ENCODE measurements at places on chromosomes 2 and 18.

DNA sequence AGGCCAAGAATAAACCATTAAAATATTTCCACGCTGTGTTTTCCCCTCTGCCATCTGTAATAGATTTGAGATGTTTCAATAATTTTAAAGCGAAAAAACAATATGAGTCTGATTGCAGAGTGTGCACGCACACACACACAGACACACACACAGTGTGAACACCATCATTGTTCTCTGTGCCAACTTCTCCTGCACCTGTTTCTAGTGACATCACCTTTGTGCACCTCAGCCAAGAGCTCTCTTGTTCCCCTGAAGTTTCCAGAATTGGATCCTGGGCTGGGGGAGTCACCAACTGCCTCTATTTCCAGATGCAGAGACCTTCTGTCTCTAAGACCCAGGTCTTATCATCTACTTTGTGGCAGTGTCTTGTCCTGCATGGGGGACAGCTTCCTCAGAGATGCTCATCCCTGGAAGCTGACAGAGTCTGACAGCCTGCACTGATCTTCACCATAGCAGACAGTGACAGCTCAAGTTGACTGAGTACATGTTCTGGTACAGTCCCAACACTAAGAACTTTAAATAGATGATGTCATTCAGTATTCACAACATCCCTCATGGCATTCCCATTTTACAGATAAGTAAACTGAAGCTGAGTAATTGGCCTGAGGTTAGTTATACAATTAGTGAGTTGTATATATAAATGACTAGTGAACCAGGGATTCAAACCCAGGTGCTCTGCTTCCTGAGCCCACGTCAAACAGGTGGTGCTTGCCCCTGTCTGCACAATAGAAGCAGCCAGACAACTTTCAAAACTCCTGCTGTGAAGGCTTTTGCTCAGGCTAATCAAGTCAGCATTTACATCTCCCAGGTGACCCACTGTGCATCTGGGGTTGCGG is 39.4 kb downstream of the ACOXL start:
- DNase-seq = no peak

DNA sequence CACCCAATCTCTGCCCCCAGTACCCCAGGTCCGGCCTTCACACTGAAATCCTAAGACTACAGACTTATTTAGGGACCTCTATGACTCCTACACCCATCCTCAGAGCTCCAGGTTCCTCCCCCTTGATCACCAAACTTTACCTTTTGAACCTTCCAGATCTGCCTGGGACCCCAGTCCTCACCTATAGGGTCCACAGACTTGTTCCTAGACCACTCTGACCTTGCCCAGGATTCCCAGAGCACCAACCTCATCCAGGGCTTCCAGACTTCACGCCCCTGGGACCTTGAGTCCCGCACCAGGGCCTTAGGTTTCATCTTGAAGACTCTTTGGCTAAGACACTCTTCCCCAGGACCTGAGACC is 462 bp downstream of the CHCHD5 start:
- no peak for DNase-seq

GRCh38 chr2:9758741-9759140 is 84.5 kb upstream of the TAF1B start:
- no peak for DNase-seq

GRCh38 chr2:54618646-54619565 is 104.6 kb upstream of the EML6 start:
- DNase-seq = no peak

- DNase-seq = no peak
These were observed 470.4 kb upstream of the ACVR2A start for GRCh38 chr2:147374423-147374811.

GRCh38 chr2:151678849-151679248 is 55.4 kb downstream of the NEB start:
- no peak for DNase-seq

DNA sequence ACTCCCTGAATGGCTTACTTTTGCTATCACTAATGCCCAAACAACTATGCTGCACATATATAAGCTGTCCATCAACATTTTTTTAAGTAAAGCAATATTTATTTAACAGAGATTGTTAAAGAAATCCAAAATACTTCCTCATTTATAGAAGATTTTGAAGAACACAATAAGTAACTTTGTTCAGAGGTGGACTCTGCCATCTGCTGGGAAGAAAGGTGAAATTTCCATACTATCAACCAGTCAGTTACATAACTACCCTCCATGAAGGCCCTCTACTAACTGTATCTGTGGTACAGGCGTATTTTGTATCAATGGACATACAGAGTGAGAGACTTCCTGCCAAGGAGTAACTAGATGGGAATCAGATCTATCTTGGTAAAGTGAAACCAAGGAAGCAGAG is 106.0 kb downstream of the DTNB start:
- no peak for DNase-seq

GRCh38 chr2:174611854-174612253 is 14.2 kb upstream of the WIPF1 start:
- DNase-seq = no peak

GRCh38 chr2:201072201-201072530 is 365 bp downstream of the NDUFB3 start:
- no peak for DNase-seq

DNA sequence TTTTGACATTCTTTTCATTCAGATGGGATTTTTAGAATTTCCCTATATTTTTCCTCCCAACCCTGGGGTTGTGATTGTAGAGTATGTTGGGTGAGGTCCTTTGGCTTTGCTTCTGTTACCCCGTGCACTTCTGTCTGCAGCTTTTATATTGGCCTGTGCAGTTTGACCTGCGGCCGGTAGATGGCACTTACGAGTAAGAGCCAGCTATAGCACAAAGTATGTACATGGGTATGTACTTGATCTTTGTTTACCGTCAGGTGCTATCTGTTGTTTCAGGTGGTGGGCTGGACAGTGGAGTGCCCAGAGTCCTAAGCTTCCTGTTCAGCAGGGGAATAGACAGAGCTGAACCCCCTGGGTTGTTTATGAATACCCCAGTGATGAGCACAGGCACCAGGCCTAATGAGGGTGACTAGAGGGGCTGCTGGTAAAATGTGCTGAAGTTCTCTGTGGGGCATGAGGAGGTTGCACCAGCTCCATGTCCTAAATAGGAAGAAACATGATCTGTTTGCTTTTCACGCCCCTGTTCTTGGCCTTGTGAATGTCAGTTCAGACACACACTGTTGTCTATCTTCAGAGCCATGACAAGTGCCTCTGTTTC is 58.9 kb upstream of the THUMPD2 start:
- DNase-seq = no peak

DNA sequence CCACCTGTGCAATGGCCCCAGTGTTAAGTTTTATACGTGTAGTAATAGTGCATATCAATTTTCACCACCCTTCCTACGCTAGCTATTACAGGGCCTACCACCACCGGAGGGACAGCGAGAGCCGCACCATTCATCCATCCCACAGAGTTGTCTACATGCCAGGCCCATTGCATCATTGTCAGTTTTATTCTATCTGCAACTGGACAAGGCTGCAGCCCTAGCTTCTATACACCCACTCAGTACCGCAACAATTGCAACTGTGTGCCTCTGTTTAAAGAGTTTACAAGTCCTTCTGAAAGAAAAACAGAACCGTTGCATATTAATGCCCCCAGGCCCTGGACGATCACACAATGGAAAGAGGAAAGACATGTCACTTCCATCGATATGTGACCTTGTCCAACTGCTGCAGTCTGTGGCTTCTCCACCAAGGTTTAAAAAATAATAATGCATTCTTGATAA is 58.6 kb downstream of the ZEB2 start:
- no peak for DNase-seq
